ENCODE measurements at places on chromosomes 5 and 9.

DNA sequence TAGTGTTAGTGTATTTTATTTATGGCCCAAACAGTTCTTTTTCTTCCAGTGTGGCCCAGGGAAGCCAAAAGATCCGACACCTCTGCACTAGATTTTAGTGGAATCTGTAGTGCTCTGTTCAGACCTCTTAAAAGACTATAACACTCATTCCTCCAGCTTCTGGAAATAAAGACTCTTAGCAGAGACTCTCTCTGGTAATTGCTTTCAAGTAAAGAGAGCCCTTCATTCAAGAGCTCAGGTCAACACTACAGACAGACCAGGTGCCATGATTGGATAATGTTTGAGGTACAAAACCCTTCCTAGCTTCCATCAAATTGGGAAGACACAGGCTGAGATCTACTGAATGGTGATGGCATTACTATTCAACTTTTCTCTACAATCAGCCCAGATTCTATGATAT, 255.8 kb downstream of the PRDM9 start:
- DNase-seq = no peak

DNA sequence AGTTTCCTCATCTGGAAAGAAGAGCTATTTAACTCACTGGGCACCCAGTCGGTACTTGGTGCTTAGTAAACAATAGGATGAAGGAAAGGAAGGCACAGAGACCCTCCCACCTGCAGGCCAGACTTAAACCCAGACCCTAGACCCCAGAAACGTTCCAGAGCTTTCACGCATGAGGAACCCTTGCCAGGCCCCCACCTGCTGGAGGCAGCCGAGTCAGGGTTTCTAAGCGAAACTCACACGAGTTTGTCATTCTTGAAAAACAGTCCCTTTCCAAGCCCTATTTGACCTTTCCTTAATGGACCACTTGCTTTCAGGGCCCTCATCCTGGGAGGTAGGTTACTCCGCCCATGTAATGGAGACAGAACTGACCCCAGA, 30.6 kb downstream of the NDUFA8 start:
- no peak for DNase-seq

- DNase-seq = no peak
Measured at GRCh38 chr9:19788152-19788551, 685 bp downstream of the SLC24A2 start.

- no peak for DNase-seq
Measured at GRCh38 chr9:80931163-80931562, 758.2 kb downstream of the TLE1 start.

GRCh38 chr5:96094904-96095303, 133.3 kb upstream of the ELL2 start:
- no peak for DNase-seq

DNA sequence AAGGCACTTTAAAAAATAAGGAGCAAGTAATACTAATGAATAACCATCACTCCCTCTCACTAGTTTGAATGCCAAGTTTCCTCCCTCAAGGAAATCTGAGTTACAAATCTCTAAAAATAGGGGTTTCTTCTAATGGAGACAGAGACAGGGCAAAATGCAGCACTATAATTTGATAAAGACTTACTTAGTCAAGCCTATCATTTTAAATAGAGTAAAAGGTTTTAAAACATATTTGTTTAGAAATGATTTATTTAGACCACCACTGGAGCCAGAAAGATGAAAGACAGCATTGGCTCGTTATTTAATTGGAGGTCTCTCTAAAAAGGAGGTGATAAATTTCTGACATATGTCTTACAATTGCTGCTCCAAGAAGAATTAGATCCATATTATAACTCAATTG, 228.7 kb downstream of the TLE1 start:
- DNase-seq = no peak

DNA sequence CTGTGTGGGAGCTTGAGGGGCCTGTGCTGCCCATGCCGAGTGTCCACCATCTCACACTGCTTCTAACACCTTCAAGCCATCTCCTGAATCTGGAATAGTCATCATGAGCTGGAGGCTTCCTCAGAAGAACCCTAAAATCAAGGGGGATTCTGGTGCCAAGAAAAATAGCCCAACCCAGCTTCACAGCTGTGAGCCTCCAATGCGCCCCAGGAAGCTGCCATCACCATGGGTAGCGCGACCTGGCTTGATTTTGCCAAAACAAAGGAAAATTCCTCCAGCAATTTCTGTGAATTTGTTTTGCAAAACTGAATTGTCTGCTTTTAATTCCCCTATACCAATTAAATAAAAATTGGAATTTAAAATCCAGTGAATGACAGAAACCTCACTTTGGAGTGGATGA, 6.2 kb upstream of the TIFAB start:
- DNase-seq = no peak

- no peak for DNase-seq
Measured at GRCh38 chr9:124033967-124034366, 22.4 kb downstream of the LHX2 start.

GRCh38 chr5:177445052-177445916, 1.3 kb upstream of the PRR7 start:
- no peak for DNase-seq

GRCh38 chr9:98255061-98255577, 330 bp downstream of the TBC1D2 start:
- DNase-seq = no peak

All from CD8-positive, alpha-beta T cell (primary cell).